Testis (tissue), 5 donors: ENCODE measurements at places on chromosomes 11 and 22. TPM values are rescaled to one million over a fixed set of nuclear protein-coding genes. Genes with fewer than 3 reads are reported as not detected.

DNA sequence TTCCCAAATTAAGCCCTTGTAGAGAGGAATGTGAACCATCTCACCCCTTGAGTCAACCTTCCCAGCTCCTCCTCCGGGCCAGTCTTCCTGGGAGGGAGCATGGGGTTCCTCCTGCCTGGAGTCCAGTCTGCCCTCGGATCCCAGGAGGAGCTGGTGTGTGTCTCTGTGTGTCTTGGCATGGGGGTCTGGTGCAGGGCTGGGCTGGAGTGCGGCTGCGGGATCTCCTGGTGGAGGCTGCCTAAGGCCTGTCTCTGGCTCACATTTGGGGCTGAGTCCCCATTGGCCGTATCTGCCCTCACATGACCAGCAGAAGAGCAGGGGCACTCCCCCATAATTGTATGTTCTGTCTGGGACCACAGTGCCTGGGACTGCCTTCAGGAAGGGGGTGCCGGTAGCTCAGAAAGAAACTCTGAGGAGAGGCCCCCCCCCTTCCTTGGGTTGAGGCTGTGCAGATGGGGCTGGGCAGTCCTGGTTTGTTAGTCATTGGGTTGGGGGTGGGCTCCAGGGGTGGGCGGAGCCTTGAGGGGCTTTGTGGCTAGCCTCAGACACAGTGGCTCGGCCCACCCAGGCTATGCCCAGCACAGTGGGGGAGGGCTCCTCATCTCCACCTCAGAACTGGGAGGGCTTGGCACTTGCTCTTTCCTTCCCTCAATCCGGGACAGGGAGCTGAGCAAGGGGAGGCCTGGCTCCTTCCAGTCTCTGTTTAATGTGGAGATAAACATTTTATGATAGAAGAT is 2.9 kb downstream of the C1QTNF5 start:
- DNase-seq: no peak

TRIM49 gene
- polyA plus RNA-seq: 0.53 TPM

GRCh38 chr11:42239188-42239587 is 779.7 kb upstream of the LRRC4C start:
- no peak for DNase-seq

DNA sequence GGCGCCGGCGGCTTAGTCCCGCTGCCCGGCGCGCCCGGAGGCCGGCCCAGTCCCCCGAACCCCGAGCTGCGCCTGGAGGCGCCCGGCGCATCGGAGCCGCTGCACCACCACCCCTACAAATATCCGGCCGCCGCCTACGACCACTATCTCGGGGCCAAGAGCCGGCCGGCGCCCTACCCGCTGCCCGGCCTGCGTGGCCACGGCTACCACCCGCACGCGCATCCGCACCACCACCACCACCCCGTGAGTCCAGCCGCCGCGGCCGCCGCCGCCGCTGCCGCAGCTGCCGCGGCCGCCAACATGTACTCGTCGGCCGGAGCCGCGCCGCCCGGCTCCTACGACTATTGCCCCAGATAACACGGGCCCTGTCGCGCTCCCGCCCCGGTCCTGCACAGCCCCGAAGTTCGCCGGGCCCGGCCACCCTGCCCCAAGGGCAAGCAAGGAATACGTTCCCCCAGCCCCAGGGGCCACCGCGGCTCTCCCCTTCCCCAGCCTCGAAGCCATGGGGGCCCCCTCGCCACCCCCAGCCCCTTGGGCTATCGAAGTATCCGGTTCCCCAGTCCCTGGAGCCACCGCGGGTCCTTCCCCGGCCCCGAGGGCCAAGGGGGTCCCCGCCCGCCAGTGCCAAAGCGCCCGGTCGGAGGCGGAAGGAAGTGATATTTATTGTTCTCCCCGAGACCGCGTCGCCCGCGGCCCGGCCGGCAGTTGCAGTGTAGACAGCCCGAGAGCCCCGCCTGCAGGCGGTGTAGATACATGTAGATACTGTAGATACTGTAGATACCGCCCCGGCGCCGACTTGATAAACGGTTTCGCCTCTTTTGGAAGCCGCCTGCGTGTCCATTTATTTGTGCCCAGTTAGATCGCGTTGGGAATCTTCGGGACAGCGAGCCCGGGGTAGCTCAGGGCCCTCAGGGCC is 6.2 kb downstream of the TBX1 start:
- peak; percentile 36 for DNase-seq
